Chondrocyte (in vitro differentiated cells): ENCODE measurements at places on chromosomes 1 and 21. TPM values are rescaled to one million over a fixed set of nuclear protein-coding genes. Genes with fewer than 3 reads are reported as not detected.

The LDLRAD2 gene
- total RNA-seq: 0.07 to 0.23 TPM in 2 of 3 replicates, not detected in the other

The FHAD1 gene
- total RNA-seq: not detected in 3 replicates

The FNDC10 gene
- total RNA-seq: 23.3 to 32.6 TPM (median 24.8 TPM) in 3 replicates

The A3GALT2 gene
- 0.27 TPM in 1 of 3 replicates, not detected in the others for total RNA-seq

The MX2 gene
- total RNA-seq: not detected in 3 replicates

The CASZ1 gene
- total RNA-seq: 1.9 to 4.1 TPM (median 3.4 TPM) in 3 replicates

The BACE2 gene
- total RNA-seq: 68.0 to 78.8 TPM (median 77.9 TPM) in 3 replicates

The PPIH gene
- 22.6 to 35.3 TPM (median 24.3 TPM) in 3 replicates for total RNA-seq

The FALEC gene
- 1.2 TPM in 1 of 3 replicates, not detected in the others for total RNA-seq

The CHODL gene
- total RNA-seq: 0.18 to 0.22 TPM in 2 of 3 replicates, not detected in the other

DNA sequence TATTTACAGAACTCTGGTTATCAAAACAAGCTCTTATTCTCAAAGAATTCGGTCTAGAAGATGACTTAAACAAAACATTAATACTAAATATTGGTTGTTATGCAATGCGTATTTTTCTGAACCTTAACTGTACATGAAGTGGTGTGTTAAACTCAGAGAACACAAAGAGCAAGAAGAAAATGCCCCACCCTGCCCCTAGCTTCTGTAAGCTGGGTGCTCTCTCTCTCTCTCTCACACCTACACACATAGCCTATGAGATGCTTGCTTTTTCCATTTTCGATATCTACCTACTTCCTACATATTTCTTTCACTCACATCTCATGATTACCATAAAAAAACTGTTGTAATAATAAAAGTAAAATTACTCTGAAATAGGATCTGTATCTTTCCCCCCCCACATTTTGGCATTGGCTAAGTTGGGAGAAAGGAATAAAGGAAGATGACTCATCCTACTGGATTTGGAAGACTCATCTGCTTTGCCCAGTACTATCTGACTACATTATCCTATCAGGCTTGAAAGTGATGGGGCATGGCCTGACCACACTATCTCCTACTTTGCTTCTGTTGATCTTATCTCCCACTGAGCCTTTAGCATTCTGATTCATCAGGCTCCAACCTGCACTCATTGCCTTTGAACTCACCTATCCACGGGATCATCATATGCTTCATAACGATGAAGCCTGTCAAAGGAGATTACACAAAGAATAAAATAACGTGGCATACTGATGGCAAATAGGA, 2.9 kb downstream of the CRYZ start:
- DNase-seq: no peak

DNA sequence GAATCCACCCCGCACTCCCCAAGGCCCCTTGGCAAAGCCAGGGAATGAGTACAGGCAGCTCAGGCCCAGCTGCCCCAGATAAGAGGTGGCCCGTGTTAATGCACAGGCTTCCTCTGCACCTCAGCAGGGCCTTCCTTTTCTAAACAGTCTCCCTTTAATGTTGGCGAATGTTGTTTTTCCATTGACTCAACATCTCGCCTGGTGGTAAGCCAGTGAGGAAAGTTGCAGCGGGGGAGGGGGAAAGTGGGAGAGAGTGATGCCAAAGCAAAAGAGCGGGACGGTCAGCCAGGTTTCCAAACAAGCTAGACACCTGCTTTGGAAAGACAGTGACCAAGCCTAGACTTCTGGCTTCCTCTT, 10.3 kb upstream of the PROX1 start:
- DNase-seq: no peak

- no peak for DNase-seq
Measured at GRCh38 chr1:20988943-20989342, 187.8 kb downstream of the EIF4G3 start.

GRCh38 chr1:178389441-178389840, 107.3 kb downstream of the CLEC20A start:
- no peak for DNase-seq

DNA sequence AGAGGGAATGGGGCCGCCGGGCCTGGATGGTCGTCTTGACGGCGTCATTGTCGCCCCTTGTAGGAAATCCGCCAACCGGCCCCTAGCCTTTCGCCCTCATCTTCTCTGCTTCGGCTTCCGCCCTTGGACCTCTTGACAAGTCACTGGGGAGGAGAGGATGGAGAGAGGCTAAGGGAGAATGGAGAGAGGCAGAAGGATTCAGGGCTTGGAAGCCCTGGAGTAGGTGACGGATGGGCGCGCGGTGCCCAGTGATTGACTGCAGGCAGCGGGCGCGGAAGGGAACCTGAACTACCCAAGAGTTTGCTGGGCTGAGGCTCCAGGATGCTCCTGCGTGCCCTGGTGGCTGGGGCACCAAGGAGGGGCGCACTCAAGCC, 651 bp downstream of the PDE4B start:
- DNase-seq: no peak

GRCh38 chr1:12717301-12717838, 1.5 kb downstream of the AADACL3 start:
- DNase-seq: no peak

- DNase-seq: no peak
Measured at GRCh38 chr1:107432108-107432507, 291.3 kb downstream of the NTNG1 start.

GRCh38 chr21:26587736-26588201, 14.7 kb upstream of the CYYR1 start:
- no peak for DNase-seq
